GM12878 (cell line): ENCODE measurements at places on chromosomes 5 and 9. TPM values are rescaled to one million over a fixed set of nuclear protein-coding genes. Genes with fewer than 3 reads are reported as not detected.
A peak's percentile ranks its signal among the peaks of the same experiment; 100 is the strongest.

CDC20B gene
- not detected in 2 replicates for total RNA-seq

OBP2B gene
- not detected in 2 replicates for total RNA-seq

CNOT6 gene
- 20.9 and 23.4 TPM in 2 replicates for total RNA-seq

SPATA31D4 gene
- not detected in 2 replicates for total RNA-seq

RASEF gene
- total RNA-seq = not detected in 2 replicates

GLDC gene
- total RNA-seq = 117 and 119 TPM in 2 replicates

TNFSF15 gene
- not detected in 2 replicates for total RNA-seq

DNA sequence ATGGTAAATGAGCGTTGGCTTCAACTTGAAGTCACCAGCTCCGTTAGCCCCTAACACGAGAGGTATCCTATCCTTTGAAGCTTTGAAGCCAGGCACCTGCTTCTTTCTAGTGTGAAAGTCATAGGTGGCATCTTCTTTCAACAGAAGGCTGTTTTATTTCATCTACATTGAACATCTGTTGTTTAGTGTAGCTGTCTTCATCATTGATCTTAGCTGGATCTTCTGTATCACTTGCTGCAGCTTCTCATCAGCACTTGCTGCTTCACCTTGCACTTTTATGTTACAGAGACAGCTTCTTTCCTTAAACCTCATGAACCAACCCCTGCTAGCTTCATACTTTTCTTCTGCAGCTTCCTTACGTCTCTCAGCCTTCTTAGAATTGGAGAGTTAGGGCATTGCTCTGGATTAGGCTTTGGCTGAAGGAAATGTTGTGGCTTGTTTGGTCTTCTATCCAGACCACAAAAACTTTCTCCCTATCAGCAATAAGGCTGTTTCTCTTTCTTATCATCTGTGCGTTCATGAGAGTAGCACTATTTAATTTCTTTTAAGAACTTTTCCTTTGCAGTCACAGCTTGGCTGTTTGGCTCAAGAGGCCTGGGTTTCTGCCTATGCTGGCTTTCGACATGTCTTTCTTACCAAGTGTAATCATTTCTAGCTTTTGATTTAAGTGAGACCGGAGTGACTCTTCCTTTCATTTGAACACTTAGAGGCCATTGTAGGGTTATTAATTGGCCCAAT, 47.2 kb downstream of the PCSK5 start:
- DNase-seq = no peak

GRCh38 chr9:126791406-126792230, 13.2 kb upstream of the ZBTB43 start:
- no peak for DNase-seq

DNA sequence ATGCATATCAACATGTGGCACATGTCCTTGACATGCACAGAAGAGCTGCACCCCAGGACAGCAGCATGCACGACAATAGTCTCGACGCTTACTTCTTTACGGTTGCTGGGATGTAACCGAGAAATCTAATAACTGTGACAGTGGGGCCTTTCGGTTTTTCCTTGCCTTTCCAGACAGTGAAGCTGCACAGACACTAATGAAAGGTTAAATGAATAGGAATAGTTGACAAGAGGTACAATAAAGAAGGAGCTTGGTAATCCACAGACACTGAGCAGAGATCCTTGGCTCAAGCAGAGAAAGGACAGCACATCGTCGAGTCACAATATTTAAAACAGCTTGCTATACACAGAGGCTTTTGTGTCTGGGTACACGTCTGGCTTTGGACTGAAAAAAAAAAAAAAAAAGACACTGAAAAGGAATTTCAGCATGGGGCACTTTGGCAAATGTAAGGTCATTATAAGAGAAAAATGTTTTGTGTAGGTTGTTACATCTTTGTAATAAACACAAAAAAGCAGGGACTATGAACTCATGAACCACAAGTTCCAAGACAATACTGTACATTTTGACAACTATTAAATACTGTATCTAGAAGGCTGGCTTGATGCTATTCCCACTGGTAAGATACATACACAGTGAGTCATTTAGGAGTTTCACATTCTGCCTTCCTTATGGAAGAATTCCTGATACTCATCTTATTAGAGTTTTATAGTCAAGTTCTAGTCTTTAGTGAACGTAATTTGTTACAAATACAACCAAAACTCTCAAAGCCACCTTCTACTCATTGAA, 5.6 kb downstream of the BNC2 start:
- DNase-seq = no peak

GRCh38 chr9:138117101-138117750, 239.6 kb downstream of the CACNA1B start:
- DNase-seq = no peak

- DNase-seq = no peak
These were observed 97.9 kb downstream of the DAPK1 start for GRCh38 chr9:87595610-87596009.

DNA sequence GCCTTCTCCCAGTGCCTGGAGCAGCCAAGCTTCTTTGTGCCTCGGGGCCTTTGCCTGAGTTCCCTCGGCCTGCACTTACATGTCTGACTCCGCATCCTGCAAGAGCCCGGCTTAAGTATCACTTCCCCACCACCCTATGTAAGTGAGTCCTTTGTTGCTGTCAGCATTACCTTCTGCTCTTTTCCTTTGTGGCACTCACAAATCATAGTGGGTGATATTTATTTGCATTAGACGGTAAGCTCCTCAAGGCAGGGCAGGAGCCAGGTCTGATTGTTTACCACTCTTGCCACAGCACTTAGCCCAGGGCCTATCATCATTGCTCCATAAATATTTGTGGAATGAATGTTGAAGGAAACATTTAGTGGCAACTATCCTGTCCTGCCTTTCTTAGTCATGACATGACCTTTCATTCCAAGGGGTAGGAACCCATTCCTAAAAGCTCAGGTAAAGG, 4.8 kb downstream of the GM2A start:
- DNase-seq = peak; percentile 66

DNA sequence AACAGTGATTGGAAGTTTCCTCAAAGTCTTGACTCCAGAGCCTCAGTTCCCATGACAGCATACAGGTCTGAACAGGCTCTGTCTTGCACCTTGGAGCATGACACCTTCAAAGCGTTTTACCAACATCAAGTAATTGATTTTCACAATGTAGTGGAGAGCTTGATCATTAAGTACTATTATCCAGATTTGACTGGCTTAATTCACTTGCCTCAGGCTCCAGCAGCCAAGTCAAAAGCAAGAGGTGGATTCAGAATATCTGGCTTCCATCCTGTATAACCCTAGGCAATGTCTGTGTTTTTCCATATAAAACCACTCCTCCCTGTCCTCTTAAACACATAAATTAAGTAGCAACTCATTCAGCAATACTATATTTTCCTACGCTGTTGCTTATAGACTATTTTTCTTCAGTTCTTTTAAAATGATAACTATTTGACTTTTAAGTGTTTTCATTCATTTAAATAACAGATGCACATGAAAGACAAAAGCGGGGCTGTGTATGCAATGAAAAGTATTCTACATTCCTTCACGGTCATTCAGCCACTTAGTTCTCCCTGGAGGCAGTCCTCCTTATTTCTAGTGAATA, 150.8 kb upstream of the RANBP3L start:
- DNase-seq = no peak

- no peak for DNase-seq
These were observed 25.2 kb upstream of the SYNPO start for GRCh38 chr5:150615141-150615699.

GRCh38 chr5:53713978-53714666, 153.7 kb downstream of the NDUFS4 start:
- DNase-seq = no peak

GRCh38 chr5:148826739-148827070, 294 bp downstream of the ADRB2 start:
- DNase-seq = no peak

GRCh38 chr9:113501129-113501686, 37.7 kb downstream of the RGS3 start:
- DNase-seq = no peak

DNA sequence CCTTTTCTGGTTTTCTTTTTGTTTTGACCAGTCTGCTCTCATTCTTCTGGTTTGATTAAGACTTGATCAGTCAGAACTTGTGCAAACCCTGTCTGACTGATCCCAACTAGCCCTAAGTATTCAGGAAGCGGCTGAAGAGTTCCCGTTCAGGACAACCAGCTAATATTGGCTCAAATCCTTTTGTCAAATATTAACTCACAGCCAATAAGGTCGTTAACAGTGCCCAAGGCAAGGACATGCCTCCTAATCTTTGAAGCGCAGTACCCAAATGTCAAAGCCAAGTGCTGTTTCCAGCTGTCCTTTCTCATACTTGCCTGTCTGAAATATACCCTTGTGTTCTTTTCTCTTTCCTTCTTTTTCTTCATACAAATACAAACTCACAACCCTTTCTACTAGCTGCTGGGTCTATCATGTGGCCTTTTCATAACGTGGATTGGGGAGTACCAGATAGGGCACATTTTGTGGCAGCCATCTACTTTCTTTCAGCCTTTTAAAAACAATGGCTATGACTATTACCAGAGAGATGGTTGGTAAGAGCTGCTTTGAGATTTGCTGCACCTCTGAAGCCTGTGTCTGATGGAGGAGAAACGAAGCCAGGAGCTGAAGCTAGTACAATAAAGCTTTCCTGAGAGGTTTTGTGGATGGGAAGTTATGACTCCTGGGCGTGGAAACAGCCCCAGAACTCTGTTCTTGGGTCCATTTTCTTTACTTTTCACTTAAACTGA, 266.4 kb upstream of the ZNF608 start:
- no peak for DNase-seq

DNA sequence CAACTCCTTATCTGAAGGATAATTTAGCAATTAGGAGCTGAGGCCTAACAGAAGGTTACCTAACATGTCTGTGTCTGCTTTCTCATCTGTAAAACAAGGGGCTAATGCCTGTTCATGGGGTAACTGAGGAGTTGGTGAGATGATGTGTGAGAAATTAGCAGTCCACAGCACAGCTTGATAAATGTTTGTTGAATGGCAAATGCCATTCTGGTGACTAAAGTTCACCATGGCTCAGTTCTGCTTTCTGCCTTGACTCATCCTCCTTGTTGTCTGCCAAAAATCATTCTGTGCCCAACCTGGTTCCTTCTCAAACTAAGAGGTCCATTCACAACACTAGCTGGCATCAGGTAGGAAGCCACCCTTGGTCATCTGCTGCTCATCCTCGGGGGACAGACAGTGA, 552.0 kb upstream of the KLF4 start:
- DNase-seq = no peak

- DNase-seq = no peak
These were observed 386.1 kb upstream of the KIF2A start for GRCh38 chr5:61919920-61920319.
